Urinary bladder (tissue), 4 donors: ENCODE measurements at places on chromosomes 3 and 15. TPM values are rescaled to one million over a fixed set of nuclear protein-coding genes. Genes with fewer than 3 reads are reported as not detected.
A peak's percentile ranks its signal among the peaks of the same experiment; 100 is the strongest.

DNA sequence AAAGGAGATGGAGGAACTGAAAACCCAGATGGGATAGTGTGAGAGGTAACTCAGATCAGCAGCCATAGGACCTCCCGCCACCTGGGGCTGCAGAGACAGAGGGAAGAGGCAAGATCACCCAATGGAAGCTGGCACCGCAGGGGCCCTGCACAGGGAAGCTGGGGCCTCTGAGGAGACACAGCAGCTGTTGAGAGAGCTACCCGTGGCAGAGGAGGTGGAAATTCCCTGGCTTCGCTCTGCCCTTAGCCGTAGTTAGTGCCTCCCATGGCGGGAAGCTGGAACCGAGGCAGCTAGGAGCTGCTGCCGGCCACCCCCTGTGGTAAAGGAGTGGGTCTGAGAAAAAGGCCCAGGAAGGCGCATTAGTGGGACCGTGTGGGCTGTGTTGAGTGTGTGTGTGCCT, 18.0 kb upstream of the PLXNA1 start:
- DNase-seq = no peak

DNA sequence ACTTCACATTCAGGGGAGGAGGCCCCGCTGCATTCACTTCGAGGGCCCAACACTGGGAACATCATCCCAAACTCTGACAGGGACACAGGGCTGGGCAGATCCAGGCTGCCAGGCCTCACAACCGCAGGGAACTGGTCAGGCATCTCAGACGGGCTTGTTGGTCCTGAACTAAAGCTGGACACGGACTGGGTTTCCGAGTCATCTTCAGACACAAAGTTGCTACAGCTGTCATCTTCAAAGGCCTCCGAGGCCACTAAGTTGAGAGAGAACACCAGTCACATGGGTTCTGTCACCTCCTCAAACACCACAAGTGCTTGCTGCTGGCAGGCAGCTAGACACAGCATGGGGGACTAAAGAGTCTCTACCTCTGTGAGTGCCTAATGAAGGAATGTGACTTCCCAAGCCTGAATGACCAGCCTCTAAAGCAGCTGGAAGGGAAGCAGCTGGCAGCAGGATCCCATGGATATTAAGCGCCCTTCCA, 50.9 kb downstream of the CAPN7 start:
- no peak for DNase-seq

- DNase-seq = no peak
Observed at GRCh38 chr3:70554170-70554569, 241.7 kb upstream of the MDFIC2 start.

DNA sequence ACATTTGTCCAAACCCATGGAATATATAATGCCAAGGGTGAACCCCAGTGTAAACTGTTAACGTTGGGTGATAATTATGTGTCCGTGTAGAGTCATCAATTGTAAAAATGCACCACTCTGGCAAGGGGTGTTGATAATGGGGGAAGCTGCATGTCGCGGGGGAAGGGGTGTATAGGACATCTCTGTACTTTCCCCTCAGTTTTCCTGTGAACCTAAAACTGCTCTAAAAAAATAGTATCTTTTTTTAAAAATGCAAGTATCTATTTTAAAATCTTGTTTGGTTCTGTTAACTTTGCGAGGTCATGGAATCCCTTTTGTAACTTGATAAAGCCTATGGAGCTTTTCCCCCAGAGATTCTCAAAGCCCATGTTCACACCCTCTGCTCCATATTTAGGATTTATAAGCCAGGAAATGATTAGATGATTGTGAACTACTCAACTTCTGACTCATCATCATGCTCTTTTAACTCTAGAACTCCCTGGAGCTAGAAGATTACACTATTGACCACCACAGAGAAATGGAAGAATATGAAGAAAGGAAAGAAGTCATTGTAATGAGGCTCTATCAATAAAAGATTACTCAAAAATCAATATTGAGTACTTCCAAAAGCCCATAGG, 56.1 kb upstream of the C3orf49 start:
- DNase-seq = no peak

GRCh38 chr3:115989684-115990421, 366.5 kb downstream of the GAP43 start:
- no peak for DNase-seq

DNA sequence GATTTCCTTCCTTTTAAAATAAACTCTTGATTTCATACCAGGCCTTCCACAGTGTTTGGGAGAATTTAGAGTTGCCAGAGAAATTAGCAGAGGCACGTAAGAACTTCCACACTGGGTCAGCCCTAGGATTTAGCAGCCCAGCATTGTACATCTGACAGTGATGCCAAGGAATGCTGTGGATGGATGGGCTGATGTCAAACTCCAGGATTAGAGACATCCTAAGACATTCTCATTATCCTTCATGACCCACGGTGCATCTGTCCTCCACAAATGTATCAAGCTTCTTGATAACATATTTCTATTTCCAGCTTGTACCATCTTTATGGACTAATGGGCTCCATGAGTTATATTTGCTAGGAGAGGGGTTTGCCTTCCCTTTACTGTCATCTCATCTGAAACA, 8.0 kb upstream of the TPM1 start:
- DNase-seq = no peak

GRCh38 chr3:127803619-127804018, 18.7 kb downstream of the MGLL start:
- DNase-seq = no peak

DNA sequence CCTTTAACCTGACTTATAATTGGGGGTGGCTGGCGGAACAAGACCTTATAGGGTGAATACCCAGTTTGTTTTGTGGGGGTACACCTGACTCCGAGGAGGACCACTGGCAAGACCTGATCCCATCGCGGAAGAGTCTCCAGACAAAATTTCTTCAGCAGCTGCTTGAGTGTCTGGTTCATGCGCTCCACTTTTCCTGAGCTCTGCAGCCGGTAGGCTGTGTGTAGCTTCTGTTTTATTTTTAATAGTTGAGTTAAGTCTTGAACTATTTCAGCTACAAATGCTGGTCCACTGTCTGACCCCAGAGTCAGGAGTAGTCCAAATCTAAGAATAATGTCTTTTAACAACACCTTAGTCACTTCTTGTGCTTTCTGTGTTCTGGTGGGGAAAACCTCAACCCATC, 21.2 kb upstream of the NOX5 start:
- DNase-seq = no peak

- DNase-seq = no peak
Observed at GRCh38 chr15:60583946-60584345, 105.0 kb upstream of the ICE2 start.

DNA sequence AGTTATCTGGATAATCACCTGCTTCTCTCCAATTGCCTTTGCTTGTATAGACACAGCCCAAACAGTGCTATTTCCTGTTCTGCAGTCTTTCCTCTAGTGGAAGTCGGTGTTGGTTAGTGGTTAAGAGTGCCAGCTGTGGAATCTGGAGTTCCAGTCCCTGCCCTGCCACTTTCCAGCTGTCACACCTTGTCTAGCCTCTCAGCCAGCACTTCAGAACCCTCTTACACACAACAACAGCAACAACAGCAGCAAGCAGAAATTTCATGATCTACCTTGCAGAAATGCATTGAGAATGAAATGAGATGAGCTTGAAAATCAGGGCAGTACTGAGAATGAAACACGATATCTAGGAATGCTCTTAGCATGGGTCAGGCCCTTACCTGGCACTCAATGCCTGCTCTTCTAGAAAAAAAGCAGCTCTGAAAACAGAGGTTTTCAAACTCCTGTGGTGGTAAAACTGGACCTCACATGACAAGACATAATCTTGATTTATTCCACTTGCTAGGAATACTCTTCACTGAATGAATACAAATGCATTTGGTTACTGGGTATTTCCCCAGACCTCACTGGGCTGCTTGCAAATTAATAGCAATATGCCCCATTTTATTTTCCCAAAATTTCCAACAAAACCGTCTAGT, 3.3 kb upstream of the WNT5A start:
- DNase-seq = no peak

DNA sequence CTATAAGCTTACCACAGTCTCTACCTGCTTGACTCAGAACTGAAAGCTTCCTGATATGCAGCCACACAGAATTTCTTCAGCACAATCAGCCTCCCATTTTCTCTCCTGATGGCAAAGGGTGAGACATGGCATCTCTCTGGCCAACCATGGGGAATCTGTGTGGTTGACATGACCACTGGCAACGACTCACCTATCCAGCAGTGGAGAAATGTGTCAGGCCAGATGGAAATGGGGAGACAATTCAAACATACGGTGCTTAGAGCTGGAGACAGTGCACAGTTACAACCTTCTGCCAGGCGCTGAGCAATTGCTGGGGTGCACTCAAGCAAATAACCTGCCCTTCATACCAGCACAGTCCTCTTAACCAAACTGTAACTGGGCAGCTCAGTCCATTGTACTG, 3.6 kb downstream of the ZNF385D start:
- DNase-seq = no peak

DNA sequence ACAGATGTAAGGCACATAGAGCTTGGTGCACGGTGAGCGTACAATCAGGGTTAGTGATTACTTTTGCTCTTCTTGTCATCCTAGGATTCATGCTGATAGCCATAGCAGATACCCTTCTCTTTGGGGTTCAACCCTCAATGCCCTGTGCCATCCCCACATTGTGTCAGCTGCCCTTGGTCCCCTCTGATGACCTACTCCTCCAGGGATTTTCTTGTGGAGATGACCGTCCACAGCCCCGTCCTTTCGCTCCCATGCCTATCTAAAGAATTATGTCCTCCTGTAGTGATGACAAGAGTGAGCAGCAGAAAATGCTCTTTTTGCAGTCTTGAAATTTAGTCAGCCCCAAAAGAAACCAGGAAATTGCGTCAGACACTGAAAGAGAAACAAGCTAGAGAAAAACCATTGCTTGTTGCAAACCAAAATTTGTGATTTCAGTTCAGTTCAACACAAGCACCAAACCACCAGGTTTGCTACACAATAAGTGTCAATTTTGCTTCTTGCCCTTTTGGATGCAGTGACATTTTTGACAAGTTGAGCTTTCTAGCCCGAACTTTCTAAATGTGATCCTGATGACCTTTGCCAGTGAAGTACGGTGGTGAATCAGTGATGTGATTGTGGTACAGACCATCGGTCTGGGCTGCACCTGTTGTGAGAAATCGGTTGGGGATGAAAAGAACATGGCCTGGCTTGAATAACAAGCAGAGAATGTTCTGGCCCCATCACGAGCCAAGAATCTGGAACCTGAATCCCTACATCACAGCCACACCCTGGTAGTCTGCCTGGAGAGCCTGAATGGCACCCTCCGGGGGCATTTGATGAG, 41.3 kb downstream of the CMTM7 start:
- DNase-seq = no peak

- no peak for DNase-seq
Observed at GRCh38 chr15:69609176-69609575, 156.6 kb downstream of the RPLP1 start.

DNA sequence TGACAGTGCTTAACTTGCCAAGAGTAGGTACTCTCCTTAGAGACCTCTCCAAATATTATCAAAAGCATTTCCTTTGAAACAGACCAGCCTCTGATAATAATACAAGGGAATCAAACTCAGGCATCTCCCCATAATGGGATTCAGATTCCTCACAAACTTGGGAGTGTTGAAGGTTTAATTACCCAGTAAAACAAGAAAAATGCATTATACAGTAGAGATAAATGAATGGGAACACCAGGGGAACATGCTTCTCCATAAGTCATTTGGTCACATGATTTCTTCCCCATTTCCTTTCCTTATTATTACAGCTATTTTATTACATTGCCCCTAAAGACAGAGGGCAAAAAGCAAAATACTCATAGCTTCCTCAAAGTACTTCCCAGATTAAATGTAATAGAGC, 325.0 kb upstream of the CDIN1 start:
- peak; percentile 69 for DNase-seq

GRCh38 chr15:74427607-74428441, 5.9 kb downstream of the SEMA7A start:
- no peak for DNase-seq

DNA sequence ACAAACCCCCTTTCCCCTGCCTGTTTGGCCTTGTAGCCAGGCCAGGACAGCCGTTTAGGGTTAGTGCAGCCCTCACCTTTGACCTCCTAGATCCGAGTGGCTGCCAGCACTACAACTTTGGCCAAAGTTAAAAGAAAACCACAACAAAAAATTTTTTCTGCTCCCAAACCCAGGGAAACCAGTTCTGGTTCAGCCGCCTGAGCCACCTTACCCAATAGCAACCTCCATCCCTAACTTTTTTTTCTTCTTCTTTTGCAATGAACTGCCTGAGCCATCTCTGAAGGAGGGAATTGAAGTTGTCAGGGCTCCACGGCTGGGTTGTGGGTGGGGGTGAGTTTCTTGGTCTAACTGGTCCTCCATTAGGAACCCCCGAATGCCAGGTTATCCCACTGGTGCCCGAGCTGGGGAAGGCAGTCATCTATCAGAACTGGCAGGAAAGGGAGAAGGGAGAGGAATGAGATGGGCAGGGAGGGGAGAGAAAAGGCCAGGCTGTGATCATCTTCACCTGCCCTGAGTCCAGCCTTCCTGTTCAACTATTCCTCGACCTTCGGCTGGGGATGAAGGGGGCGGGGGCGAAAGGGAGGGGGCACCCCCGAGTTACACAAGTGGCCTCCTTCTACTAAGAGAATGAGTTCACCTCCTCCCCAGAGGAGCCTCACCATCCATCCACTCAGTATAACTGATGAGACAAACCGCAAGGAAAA, 6.2 kb upstream of the NR2F2 start:
- DNase-seq = no peak

DNA sequence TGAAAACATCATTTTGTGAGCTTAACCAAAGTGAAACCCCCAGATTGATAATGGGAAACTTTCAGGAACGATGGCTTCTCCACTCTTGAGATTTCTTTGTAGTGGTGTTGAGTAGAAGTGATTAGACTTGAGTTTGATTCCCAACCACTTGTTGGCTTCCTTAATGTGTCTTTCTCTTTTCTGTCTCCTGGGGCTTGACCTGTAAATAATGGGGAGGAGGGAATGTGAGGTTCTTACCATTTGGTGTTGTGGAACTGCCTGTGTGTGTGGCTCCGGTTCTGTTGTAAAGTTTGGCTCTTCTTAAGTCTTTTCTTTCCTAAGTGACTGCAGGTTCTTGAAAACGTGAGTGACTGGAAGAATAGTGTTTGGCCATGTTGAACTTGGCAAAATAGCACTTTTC, 2.7 kb downstream of the CDV3 start:
- no peak for DNase-seq

DNA sequence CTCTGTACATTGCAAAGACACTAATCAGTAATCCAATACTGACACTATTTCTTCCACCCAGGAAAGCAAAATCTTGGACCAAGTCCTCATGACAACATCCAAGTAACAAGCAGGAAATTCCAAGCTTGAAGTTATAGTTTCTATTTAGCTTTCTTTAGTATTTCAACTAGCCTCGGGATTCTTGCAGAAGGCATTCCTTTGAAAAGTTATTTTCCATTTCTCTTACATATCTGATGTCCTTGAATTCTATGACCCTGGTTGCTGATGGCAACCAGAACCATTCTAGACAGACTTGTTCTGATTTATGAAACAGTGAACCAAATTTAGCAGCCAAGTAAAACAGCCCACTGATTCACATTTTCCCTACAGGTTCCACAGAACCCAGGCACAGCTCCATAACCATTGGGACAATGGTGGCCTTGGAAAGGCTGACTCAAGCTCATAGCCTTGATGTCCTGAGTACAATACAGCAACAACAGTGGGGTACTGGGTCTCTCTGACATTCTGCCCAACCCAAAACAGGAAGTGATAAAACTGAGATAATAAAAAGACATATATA, 26.5 kb downstream of the P3H2 start:
- no peak for DNase-seq

Gene DUOXA2
- polyA plus RNA-seq = 0.52 TPM

Gene XCR1
- 0.77 TPM for polyA plus RNA-seq

Gene PDZRN3
- 98.0 TPM for polyA plus RNA-seq

Gene BCL2A1
- 1.8 TPM for polyA plus RNA-seq

Gene IFT122
- 14.1 TPM for polyA plus RNA-seq

Gene PLOD2
- polyA plus RNA-seq = 24.0 TPM
